ENCODE measurements at places on chromosomes 2 and 18. TPM values are rescaled to one million over a fixed set of nuclear protein-coding genes. Genes with fewer than 3 reads are reported as not detected.

The OTOS gene
- total RNA-seq = not detected

The FHOD3 gene
- not detected for total RNA-seq

The CPO gene
- 0.32 TPM for total RNA-seq

The IL18RAP gene
- 0.30 TPM for total RNA-seq

The DES gene
- total RNA-seq = not detected

The SAG gene
- not detected for total RNA-seq

The CHMP1B gene
- 53.7 TPM for total RNA-seq

The IL18R1 gene
- 2.1 TPM for total RNA-seq

The SERPINB13 gene
- total RNA-seq = not detected

The ASPRV1 gene
- total RNA-seq = 2.9 TPM

- no peak for DNase-seq
Observed at GRCh38 chr18:11906926-11907874, 917 bp downstream of the MPPE1 start.

DNA sequence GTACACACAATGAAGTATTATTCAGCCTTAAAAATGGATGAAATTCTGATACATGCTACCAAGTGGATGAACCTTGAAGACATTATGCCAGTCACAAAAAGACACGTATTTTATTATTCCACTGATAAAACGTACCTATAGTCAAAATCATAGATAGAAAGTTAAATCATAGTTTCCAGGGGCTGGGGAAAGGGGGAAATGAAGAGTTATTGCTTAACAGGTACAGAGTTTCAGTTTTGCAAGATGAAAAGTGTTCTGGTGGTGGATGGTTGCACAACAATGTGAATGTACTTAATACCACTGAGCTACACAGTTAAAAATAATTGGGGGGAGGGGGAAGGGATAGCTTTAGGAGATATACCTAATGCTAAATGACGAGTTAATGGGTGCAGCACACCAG, 279.0 kb upstream of the STON1 start:
- no peak for DNase-seq

GRCh38 chr2:88683160-88684021, 8.1 kb upstream of the RPIA start:
- DNase-seq = no peak

DNA sequence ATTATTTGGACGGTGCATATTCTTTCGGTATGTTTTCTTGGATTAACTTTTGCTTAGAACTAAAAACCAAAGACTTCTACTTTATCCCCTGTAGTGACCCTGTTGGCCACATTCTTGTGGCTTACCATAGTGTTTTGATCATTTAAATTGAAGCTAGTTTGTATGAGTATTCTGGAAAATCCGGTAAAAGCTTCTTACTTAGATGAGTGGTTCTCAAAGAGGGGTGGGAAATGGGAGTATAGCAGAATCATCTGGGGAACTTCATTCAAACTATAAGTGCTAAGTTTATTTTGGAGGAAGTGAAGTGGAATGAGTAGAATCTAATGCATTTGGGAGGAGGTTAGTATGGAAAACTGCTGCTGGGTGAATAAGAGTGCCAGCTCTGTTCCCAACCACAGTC, 3.8 kb downstream of the PPP1CB start:
- no peak for DNase-seq

DNA sequence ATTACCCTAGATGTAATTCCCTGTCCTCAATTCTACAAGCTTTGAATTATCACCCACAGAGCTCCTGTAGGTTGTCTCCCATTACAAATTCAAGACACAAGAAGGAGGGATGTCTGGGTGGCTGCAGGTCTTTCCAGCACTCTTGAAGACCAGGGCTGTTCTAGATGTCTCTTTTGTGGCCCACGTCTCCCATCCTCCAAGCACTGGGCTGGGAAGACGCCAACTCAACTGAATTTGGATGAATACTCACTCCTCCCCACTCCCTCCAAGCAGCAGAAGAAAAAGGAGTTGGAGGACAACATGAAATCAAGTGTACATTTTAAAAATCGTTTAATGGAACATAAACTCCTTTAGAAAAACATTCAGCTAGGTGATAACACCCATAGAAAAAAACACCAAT, 31.2 kb downstream of the SMAD7 start:
- DNase-seq = no peak

DNA sequence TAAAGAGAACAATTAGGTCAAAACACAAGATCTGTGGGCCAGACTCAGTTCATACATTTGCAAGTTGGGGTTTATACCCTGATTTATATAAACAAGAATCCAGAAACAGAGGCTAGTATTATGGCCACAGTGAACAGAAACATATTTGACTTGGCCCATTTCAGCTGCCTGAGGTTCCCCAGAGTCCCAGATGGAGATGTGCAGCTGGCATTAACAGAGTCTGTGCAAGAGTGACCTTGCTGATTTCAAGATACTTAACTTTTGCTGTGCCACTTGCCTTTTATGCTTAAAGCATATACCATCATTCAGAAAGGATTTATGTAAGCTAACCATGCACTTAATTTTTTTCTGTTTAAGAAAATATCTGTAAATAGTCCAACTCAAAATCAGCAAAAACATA, 636.3 kb downstream of the TRIB2 start:
- no peak for DNase-seq

DNA sequence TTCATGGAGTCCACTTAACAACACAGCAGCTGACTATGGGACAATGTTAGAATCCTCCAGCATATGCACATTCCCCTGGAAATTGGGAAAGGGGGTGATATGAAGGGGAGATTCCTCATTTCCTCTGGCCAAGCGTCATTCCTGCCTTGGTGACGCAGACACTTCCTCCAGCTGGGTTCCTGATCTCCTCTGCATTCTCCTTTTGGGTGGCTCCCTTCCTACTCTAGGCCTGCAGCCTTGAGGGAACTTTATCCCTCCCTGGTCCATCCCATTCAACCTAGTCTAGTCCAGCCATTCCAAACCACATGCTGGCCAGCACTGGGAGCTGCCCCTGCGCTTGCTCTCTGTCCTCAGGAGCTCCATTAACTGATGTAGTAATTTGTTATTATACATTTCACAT, 216.8 kb downstream of the VAPA start:
- DNase-seq = no peak

- no peak for DNase-seq
Observed at GRCh38 chr2:111091811-111092211, 28.9 kb upstream of the BCL2L11 start.

DNA sequence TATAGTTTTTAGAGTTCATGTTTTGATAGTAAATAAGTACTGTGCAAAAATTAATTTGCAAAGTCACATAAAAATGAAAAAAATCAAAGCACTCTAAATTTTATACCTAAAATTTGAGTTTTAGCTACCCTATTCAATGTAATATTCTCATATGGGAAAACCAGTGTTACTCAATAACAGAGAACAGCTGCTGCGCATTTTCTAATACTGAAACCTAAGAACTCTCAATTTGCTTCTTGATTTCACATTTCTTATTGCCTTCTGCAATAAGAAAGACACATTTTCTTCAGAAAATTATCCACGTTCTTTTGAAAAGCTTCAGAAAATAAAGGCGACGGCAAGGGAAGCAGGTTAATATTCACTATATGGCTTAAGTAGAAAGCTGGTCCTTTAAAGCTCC, 199.1 kb upstream of the CCDC150 start:
- DNase-seq = no peak

DNA sequence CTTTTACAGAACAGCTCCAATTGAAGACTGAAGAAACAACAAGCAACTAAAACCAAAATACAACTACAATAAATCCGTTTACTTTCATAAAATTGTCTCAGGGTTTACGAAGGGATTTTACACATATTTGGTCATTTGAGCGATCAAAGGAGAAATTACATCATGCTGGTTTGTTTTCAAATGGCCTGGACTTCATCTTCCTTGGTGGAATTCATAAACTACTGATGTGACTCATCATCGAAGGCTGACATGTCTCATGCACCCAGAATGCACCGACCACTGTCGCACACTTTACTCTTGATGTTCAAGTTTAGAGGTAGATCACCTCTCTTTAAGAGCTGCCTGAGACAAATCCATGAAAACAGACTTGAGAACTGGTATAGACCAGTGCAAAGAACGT, 25.6 kb upstream of the PMAIP1 start:
- DNase-seq = no peak

DNA sequence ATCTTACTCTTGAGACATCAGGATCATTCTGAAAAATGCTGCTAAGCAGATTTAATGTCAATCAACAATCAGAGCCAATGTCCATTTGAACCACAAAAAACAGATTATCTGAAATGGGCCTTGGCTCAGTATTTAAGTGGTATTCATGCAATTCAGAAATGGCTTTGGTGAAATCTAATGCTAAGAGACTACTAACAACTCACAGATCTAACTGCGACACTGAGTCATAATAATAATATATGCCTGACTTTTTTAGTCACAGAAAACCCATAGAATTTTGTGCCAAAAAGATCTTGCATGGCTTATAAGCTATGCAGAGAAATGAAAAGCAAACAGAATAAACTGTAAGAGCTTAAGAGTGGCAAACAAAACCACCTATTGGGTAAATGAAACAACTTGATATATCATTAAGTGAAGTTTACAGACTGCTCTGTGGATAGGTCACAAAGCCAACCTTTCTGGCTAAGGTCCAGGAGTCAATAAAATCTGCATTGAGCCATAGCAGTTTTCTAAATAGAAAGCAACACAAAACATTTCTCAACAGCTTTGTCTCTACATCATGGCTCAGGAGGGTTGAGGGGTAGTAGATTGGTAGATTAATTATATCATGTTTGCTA, 234.3 kb downstream of the LRATD1 start:
- no peak for DNase-seq

DNA sequence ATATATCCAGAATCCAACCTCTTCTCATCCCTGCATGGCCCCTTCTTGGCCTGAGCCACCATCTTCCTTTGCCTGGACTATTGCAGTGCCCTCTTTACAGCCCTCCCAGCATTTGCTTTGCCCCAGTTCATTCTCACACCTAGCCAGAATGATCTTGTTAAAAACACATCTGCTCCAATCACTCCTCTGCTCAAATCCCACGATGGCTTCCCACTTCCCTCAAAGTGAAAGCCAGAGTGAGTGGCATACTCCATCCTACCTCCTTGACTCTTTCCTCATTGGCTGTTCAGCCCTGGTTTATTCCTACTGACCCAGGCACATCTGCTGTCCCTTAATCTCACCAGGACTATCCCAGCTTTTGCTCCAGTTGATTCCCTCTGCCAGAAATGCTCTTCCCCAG, 14.7 kb downstream of the SULT6B1 start:
- DNase-seq = no peak

DNA sequence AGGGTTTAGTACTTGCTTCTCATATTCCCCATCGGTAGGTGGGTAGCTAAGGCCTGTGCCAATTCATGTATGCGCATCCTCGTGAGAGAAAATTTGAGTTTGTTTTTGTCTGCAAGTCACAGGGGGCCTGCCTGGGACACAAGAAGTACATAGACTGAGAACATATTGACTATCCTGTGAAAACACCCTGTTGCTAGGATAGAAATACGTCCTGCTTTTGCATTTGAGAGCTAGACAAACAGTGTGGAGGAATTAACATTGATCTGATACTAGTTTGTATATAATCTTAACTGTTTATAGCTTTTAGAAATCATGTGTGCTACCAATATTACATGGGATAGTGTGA, 10.9 kb downstream of the WDR7 start:
- DNase-seq = no peak

GRCh38 chr2:236215196-236215595, 47.0 kb upstream of the GBX2 start:
- no peak for DNase-seq

- DNase-seq = no peak
Observed at GRCh38 chr2:146701183-146701582, 1143.6 kb upstream of the ACVR2A start.

- DNase-seq = no peak
Observed at GRCh38 chr2:36087344-36087743, 268.2 kb upstream of the CRIM1 start.

DNA sequence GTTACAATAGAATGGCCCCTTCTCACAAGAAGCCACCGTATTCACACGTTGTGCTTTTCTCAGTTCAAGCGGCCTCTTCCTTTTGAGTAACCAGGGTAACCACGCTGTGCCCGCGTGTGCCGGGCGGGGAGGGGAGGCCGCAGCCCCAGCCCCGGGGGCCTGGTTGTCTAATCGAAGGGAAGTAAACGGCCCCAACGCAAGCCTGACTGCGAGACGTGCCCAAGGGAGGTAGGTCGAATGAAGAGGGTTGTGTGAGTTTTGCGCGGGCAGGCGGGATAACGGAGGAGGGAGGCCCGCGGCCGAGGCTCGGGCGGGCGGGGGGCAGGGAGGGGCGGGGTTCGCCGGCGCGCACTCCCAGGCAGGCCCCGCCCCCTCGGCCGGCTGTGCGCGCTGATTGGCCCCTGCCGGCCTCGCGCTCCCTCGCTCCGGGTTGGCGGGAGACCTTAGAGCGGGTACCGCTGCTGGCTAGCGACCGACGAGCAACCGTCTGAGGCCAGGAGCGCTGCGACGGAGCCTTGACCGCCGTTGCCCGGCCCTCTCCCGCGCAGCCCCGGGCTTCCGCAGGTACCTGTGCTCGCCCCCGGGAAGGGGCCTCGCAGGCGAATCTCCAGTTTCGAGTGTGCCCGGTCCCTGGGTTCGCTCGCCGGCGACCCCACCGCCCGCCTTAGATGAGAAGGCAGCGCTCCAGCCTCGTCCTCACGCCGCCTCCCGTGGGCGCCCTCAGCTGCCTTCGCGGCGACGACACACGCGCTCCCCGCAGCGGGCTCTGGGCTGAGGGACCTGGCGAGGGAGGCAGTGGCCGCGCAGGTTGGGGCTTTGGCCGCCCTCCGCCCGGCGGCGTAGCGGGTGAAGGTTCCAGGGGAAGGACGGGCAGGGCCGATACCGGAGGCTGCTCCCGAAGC, at the start of gene SPDYA:
Gene SPDYA, plus strand, starts transcription at position 451 of the 902 bp plus-strand sequence. CDS start 5,181 bp downstream, outside the sequence.
- DNase-seq = peak; percentile 65

DNA sequence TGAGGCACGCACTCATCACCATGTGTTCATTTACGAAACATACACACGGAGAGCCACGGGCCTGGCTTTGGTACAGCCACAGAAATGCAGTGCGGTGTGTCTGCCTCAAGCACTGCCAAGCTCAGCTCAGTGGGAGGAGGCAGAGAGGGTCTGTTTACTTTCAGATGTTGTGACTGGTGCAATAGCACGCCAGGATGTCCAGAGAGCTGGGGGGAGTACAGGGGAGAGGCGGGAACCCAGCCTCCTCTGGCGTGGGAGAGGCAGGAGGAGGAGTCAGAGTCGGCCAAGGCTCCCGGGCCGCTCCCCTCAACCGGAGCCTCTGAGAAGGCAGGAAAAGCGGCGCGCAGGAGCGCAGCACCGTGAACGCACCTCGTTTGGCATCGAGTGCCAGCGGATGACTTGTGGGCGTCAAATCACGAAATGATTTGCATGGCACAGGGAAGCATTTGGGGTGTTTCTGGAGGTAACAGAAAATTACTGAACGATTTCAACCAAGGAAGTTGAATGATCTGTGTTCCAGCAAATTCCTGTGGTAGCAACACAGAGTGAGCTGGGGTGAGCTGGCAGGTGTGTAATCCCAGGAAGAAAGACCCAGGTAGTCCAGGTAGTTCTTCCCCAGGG, 143.0 kb downstream of the ZNF516 start:
- no peak for DNase-seq

DNA sequence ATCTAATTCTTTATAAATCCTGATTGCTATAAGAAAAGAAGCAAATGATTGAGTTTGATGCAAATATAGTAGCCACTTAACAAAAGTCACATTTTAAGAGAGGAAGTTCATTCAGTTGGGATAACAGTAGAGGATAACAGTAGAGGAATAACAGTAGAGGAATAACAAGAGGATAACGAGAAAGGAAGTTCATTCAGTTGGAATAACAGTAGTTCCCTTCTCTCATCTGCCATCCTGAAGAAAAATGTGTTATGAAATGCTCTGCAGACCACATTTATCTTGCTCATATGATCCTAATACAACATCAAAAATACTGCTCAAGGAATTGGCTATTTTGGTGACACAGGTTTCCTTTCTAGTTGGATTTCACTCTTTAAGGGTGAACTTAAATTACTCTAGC, 105.3 kb upstream of the UNC80 start:
- DNase-seq = no peak

- DNase-seq = no peak
Observed at GRCh38 chr18:43662657-43663056, 385.4 kb upstream of the SYT4 start.

Data from naive thymus-derived CD4-positive, alpha-beta T cell (primary cell).